ENCODE measurements at places on chromosomes 1 and 21.

- no peak for DNase-seq
Measured at GRCh38 chr1:84889437-84889836, 3.6 kb downstream of the LPAR3 start.

DNA sequence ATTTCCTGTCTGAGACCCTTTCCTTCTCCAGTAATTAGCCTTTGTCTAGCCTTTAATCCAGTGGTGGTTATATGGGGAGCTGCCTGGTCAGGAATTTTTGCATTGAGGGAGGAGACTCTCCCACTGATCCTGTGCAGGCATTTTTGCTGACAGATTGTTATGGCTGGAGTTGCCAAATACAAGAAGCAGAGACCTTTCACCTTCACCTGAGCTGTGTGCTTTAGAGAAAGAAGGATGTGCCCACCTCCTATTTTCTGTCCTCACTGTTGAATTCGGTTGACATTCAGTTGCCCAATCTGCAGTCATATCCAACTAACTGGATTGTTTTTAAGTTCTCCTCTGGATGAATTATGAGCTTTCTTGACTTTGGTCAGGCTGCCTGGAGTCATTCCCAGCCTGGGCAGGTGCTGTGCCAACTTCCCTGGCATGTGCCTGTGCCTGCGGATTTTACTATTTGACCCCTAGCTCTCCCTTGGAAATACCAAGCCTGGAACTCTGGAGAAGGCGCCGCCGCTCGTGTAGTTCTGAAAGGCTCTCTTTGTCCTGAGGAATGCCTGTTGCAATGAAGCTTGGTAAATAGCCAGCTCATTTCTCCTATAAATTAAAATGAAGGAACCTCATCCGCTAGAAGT lies 143.9 kb downstream of the NOS1AP start:
- DNase-seq, result no peak

- no peak for DNase-seq
Measured at GRCh38 chr1:8889925-8890785, 11.7 kb upstream of the ENO1 start.

GRCh38 chr1:245480393-245481120 lies 325.8 kb downstream of the KIF26B start:
- no peak for DNase-seq

- DNase-seq, result no peak
Measured at GRCh38 chr1:86852782-86853408, 61.0 kb downstream of the SELENOF start.
